Left hindlimb (tissue), 1 donor: ENCODE measurements at places on chromosomes 2 and 18.
A peak's percentile ranks its signal among the peaks of the same experiment; 100 is the strongest.

DNA sequence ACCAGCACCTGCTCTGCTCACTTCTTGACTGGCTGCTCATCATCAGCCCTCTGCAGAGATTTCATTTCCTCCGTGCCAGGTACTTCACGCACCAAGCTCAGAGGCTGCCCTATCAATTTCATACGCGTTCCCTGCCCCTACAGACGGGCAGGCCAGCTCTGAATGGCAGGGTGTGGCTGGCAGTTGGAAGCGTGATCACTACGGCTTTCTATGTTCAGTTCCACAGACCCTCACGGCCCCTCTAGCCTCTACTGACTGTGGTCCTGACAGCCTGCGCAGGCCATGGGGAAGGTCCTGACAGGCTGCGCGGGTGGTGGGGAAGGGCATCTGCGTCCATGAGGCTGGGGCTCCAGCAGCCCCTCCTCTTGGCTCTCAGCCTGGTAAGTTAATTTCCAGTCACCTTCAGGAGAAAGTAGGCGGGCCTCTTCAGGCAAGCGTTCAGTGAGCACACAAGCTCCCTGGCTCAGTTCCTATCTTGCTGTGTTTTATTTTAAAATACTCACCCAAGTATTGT is 154.8 kb downstream of the ZNF236 start:
- DNase-seq: peak; percentile 34

DNA sequence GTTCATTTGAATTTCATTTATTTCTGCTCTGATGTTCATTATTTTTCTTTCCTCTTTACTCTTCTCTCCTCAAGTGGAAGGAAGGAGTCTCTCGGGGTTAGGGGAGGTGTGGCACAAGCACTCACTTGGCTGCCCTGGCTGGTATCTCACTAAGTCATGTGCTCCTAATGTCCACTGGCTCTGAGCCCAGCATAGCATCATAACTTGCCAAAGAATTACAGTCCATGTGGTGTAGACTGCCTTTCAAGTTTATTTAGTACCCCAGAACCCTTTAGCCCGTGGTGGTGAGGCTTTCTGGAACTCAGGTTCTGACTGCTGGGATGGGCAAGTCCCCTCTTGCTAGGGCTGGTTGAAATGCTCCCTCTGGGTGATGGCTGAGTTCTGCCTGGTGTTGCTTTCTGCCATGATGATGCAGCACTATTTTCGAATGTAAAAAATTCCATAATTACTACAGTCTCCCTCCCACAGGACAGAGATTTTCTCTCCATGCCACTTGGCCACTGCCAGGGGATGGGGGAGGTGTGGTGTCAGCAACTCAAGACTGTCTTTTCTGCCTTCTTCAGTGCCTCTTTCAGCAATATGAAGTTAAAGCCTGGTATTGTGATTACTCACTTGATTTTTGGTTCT is 22.2 kb downstream of the SPAG16 start:
- DNase-seq: no peak

GRCh38 chr2:144694456-144694855 is 174.5 kb upstream of the ZEB2 start:
- no peak for DNase-seq

- DNase-seq: peak; percentile 55
These were observed 187.1 kb downstream of the ZBTB7C start for GRCh38 chr18:48222118-48222517.

GRCh38 chr2:85850451-85850850 is 38.3 kb downstream of the ST3GAL5 start:
- DNase-seq: no peak

- no peak for DNase-seq
These were observed 38.3 kb downstream of the PAPOLG start for GRCh38 chr2:60794271-60794863.

DNA sequence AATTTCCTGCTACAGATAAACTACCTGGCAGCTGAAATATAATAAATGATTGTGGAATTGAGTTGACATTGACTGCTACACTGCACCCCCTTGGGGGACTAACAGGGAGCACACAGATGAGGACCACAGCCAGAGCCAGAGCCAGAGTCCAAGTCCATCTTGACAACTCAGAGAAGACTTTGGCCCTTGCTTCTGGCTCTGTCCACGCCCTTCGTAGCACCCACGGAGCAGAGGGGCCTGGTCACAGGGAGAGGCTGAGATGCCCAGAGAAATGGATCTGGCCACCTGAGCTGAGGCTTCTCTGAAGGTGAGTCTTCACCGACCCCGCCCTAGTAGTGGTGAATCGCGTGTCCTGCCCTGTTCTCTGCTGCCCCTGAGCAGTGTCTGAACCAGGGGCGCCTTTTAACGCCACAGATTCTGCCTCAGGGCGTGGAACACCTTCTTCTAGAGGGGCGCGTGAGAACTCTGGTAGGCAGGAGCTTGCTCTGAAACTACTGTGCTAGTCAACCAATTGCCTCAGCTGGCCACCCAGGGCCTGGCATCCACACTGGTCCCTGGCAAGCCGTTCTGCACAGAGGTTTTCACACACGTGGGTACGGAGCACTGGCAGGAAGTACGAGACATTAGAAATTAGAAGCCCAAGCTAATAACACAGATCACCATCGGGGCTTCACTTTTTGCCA is 35.7 kb upstream of the MAT2A start:
- no peak for DNase-seq

GRCh38 chr2:22673529-22673928 is 711.5 kb upstream of the KLHL29 start:
- no peak for DNase-seq

DNA sequence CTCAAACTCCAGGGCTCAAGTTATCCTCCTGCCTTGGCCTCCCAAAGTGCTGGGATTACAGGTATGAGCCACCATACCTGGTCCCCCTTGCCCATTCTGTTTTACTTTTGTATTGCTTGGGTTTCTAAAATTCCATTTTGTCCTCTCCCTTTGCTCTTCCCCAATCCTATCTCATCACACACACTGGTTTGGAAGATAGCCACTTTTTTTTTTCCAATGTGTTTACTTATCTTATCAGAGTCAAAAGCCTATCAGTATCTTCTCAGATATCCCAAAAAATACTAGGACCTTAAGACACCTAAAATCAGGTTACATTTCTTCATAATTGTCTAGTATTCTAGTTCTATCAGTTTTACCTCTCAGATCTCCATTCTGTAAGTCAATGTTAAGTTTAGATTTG is 56.1 kb downstream of the MSH2 start:
- DNase-seq: no peak

DNA sequence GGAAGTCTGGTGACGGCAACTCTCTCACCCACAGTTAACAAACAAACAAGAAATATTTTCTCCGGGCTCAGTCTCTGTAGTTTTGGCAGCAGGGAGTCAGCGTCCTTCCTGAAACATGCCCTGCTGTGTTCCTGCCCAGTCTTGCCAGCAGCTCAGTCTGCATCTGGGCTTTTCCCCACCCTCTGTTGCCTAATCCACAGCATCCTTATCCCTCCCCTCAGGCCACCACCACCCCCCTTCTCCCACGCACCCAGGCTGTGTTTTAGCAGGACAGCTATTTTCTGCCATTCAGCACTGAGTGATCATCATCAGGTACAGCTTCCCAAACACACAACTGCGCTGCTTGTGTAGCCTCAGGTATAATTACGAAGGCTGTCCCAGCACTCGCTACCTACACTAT is 168.2 kb downstream of the DPP10 start:
- DNase-seq: no peak

GRCh38 chr18:51390702-51391101 is 193.2 kb upstream of the MEX3C start:
- no peak for DNase-seq

- no peak for DNase-seq
These were observed 233.7 kb upstream of the SMAD2 start for GRCh38 chr18:48164116-48164515.
